D721Med (cell line): ENCODE measurements at places on chromosomes 7 and 10.

DNA sequence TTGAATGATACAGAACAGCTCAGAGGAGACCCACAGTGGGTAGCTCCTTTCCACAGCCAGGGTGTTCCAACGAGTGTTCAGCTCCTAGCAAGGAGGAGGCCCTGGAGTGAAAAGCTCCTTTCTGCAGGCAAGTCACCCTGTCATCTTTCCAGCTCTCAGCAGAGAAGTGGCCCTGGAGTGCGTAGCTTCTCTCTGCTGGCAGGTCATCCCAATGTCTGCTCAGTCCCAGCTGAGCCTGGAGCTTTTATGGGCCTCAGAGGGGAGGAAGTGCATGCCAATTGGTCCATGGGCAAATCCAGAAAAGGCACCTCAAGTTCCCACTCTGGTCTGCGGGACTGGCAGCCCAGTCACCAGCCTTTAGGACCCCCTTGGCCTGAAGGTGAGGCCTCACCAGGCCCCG is 30.8 kb upstream of the ZMYND11 start:
- no peak for DNase-seq

- peak; percentile 62 for DNase-seq
These were observed at the start of gene FAM171A1 for GRCh38 chr10:15370856-15371701. TSS of gene FAM171A1 (minus strand) at chr10:15371289. CDS start at chr10:15371052, 237 bp downstream.

- no peak for DNase-seq
These were observed 5.2 kb downstream of the ABCA13 start for GRCh38 chr7:48176356-48176893.

DNA sequence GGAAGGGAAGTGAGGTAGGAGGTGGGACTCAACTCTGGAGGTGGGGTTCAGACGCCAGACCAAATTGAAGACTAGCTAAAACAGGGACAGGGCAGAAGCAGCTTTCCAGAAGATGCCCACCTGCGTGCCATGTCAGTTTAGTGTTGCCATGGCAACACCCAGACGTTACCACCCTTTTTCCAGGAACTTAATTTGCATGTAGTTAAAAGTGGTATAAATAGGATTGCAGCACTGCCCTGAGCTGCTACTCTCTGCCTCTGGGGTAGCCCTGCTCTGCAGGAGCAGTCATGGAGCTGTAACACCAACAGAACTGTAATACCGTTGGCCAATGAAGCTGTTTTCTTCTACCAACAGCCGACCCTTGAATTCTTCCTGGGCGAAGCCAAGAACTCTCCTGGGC is 93.8 kb downstream of the PRKCQ start:
- no peak for DNase-seq

DNA sequence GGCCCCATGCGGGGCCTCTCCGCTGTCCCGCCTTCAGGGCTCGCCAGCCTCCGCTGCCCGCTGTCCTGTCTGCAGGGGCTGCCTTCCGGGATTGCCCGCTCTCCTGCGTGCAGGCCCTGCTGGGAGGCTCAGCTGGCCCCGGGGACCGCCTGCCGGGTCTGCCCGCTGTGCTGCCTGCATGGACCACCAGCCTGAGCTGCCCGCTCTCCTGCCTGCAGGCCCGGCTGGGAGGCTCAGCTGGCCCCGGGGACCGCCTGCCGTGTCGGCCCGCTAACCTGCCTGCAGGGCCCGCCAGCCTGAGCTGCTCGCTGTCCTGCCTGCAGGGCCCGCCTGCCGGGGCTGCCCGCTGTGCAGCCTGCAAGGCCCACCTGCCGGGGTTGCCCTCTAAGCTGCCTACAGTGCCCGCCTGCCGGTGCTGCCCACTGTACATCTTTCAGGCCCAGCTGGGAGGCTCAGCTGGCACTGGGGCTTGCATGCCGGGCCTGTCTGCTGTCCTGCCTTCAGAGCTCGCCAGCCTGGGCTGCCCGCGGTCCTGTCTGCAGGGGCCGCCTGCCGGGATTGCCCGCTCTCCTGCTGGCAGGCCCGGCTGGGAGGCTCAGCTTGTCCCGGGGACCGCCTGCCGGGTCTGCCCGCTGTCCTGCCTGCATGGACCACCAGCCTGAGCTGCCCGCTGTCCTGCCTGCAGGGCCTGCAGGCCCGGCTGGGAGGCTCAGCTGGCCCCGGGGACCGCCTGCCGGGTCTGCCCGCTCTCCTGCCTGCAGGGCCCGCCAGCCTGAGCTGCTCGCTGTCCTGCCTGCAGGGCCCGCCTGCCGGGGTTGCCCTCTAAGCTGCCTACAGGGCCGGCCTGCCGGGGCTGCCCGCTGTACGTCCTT is 165.1 kb downstream of the GLRX3 start:
- no peak for DNase-seq

GRCh38 chr10:119942973-119943372 is 50.4 kb downstream of the SEC23IP start:
- no peak for DNase-seq

GRCh38 chr7:27969346-27969745 is 211.2 kb downstream of the JAZF1 start:
- DNase-seq: no peak

DNA sequence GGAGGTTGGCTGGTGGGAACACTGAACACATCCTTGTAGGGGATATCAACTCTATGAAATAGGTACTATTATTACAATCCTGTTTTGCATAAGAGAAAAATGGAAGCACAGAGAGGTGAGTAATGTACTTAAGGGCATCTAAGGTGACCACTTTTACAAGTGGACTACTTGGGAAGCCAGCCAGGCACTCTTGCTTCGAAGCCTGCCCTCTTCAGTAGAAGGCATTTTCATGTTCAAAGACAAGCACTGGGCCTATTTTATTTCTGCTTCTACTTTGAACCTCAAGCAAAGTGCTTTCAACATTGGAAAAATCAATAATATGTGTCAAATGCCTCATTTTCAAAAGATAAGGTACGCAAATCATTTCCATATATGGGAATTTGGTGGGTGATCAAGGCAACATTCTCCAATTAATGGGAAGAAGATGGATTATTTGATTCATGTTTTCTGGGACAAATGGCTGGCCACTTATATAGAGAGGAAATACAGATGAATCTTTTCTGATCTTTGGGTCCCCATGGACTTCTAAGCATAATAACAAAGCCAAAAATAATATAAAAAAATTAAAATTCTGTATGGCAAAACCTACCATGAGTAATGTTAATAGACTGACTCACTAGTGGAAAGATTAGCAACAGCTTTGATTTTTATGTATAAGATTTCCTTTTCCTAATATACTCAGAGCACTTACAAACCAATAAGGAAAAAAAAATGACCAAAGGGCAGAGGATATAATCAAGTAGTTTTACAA is 270.2 kb downstream of the FRMD4A start:
- no peak for DNase-seq

- DNase-seq: peak; percentile 16
These were observed 3.1 kb downstream of the PALS2 start for GRCh38 chr7:24576171-24577025.

DNA sequence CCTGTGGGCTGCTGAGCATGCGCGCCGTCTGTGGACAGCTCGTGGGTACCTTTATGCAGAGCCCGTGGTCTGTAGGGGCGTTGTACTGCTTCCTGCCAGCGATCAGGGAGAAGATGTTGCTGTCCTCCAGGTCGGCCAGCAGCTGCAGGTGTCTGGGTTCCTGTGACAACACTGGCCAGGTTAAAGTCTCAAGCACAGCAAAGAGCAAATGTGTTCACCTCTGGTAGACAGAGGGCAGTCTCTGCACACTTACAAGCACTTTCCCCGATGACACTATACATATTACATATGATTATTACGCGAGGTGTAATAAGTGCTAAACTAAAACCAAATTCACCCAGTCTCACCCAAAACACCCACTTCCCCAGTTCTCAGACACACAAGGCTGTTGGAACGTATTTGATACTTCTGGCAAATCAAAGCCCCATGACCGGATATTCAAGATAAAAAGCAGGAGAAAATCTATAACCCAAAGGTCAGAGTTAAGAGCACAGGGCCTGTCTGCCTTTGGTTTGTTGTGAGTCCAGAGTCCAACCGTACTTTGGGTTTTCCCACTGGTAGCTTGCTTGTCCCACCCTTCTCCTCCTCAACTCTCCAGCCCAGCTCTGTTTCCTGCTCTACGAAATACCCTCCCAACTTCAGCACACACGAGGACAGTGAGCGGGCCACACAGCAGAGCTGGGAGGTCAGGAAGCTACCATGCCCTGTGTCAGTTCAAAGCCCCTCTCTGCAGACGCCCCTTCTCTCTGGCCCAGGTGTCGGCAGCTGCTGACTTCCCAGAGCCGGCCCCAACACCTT is 49.7 kb upstream of the DDC start:
- no peak for DNase-seq

DNA sequence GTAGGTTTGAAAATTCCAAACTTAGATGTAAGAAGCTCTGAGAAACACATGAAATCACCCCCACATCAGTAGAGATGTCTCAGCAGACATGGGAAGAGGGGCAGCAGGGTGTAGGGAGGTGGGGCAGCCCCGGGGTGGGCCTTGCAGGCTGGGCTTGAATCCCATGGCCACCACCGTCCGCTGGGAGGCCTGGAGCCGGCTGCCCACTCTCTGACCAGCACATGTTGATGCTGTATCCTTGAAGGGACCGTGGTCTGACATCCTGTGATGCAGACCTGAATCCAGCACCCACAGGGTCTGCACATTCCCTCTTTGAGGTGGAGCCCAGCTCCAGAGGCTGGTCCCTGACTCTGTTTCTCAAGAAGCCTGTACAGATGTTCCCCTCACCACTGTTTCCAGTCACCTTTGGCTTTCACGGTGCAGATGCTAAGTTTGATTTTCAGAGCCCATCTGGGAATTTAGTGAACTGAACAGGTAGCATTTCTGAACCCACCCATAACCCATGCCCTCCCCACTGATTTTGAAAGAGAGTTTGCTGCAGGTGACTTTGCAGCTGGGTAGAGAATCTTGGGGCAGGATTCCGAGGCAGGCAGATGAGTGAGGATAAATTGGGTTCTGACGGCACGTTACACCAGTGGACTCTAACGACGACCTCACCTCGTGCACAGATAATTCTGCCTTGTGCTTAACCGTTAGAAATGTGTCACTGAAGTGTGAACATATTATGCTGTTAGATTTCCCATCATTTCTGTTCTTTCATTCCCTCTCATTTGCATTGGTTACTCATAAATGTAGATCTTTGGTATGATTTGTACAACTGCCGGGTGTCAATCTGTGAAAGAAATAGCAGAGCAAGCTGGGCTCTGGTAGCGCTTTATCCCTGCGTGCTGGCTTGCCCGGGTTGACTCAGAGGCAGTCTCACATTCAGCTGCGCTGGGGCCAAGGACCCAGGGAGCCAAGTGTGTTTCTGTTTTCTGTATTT is 45.7 kb downstream of the IKZF1 start:
- DNase-seq: no peak

- no peak for DNase-seq
These were observed 18.6 kb downstream of the FOXK1 start for GRCh38 chr7:4700577-4701235.

GRCh38 chr10:12812571-12812970 is 188.9 kb downstream of the CCDC3 start:
- no peak for DNase-seq

DNA sequence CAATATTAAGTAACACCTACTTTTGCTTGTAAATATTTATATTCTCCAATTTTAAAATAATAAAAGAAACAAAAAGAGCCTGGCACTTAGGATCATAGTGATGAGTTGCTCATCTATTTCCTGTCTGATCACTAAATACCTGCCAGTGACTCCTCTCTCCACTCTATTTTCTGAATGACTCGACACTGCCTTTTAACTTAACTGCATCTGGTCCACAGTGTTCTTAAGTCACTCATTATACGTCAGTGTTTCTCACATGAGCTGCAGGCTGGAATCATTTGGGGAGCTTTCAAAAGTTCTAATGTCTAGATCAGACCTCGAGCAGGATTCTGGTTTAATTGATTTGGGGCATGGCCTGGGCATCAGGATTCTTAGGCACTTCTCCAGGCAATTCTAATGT is 78.0 kb upstream of the AGBL3 start:
- no peak for DNase-seq

DNA sequence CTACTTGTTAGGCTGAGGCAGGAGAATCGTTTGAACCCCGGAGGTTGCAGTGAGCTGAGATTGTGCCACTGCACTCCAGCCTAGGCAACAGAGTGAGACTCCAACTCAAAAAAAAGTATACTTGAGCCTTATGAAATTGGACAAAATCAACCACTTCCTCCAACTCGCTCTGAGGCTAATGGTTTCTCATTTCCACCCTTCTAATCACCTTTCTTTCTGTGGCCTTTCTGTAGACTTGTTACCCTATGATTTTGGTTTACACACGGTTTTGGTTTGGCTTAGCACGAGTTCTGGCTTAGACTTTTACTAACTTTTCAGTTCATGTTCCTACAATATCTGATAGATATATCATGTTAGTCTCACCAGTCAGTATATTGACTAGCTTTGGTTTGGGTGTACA is 152.0 kb downstream of the PHTF2 start:
- DNase-seq: no peak

- DNase-seq: no peak
These were observed 70.0 kb downstream of the AFAP1L2 start for GRCh38 chr10:114334301-114334700.

DNA sequence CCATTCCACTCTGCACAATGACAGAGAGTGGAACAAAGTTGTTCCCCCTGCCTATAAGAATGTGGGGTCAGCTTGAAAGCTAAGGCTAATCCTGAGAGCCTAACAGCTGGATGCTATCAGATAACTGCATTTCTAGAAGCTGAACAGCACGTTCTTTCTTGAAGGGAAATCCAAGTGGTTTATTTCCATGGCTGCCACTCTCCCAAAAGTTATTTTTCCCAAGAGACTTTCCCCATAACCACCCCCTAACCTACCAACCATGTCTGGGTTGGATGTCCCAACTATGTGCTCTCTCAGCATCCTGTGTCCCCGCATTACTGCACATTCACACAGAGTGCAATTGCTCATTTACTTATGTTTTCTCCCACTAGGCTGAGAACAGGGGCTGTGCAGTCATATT is 140.7 kb upstream of the ANKRD1 start:
- DNase-seq: no peak

DNA sequence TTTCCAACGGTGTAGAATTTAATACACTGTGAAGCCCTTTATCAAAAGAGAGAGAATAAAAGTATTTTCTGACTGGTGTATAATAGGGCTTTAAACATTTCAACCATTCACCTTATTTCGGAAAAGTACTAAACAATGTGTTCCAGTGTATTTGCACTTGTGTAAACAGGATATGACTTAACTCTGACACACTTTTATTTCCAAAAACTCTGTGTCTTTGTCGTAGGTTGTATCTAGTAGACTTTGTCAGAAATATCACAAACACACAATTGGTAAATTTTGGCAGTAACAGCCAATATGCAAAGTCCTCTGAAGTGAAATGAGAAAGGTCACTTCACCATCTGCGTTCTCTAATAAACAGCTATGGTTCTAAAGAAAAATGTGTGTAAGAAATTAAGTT is 10.3 kb upstream of the TSPAN13 start:
- no peak for DNase-seq

GRCh38 chr7:138893258-138893657 is 87.9 kb downstream of the KIAA1549 start:
- DNase-seq: no peak
